ENCODE measurements at places on chromosomes 16 and 17. TPM values are rescaled to one million over a fixed set of nuclear protein-coding genes. Genes with fewer than 3 reads are reported as not detected.
A peak's percentile ranks its signal among the peaks of the same experiment; 100 is the strongest.

DNA sequence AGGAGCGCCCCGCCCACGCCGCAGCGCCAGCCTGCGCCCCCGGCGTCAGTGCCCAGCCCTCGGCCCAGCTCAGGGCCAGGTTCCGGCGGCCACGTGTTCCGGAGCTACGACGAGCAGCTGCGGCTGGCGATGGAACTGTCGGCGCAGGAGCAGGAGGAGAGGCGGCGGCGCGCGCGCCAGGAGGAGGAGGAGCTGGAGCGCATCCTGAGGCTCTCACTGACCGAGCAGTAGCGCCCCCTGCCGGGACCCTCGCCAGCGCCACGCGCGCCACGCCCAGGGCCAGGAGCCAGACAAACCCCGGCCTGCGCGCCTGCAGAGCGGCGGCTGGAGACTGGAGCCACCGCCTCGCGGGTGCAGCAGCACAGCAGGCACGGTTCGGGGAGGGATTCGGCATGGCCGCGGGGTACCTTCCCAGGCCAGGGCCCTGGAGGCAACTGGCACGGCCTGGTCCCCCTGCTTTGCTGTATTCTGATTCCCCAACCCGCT, 9.3 kb downstream of the CORO6 start:
- H3K4me3 ChIP-seq = no peak overlapping the region
- H3K36me3 ChIP-seq = no peaks in the 10 kb centered on the region
- H3K27ac ChIP-seq = no peak overlapping the region
- peaks cover 5% of the 10 kb centered on the region for H3K4me1 ChIP-seq

DNA sequence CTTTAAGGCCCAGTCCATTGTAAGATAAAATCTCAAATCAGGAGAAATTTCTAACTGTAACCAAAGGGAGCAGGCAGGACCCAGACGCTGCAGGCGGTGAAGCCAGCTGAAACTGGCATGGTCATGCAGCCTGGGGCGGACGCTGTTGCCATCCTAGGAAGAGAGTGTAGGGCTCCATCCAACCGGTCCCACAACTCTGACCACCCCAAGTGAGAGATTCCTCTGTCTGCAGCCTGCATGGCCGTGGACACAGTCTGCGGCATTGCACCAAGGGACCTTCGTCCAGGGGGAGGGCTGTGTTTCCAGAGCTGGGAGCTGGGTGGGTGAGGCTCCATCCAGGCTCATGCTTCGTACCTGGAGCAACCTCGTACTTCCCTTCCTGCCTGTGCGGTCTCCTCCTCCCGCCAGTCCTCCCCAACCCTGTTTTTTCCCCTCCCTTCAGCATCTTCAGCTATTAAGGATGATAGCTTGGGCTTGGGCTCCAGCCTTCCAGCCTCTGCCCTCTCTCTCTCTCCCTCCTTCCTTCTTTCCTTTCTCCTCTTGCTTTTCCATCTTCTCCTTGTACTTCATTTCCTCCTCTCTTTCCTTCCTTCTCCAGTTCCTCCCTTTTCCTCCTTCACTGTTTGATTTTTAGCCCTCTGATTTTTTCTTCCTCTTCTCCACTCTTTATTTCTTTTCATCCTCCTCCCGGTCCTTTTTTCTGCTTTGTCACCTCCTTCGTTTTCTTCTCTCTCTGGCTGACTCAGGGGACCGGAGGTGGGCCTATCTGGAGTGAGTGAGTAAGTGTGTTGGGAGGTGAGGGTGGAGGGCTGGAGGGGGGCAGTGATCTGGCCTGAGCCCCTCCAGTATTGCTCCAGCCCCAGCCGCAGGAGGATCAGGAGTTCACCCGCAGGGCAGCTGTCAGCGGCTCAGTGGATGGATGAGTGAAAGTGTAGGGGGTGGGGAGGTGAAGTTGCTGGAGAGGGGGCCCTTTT, 17.0 kb upstream of the LHX1 start:
- peaks cover 47% of the 10 kb centered on the region for H3K4me1 ChIP-seq
- peak overlapping the region; percentile 55 for H3K27ac ChIP-seq
- no peaks in the 10 kb centered on the region for H3K36me3 ChIP-seq
- peaks cover 1% of the 10 kb centered on the region for H3K27me3 ChIP-seq
- peak overlapping the region; percentile 38 for H3K4me3 ChIP-seq

- peaks cover 24% of the 10 kb centered on the region for H3K27me3 ChIP-seq
- DNase-seq = no peak
- H3K27ac ChIP-seq = no peak overlapping the region
Observed at GRCh38 chr17:49519781-49520180, 24.7 kb downstream of the NGFR start.

GRCh38 chr17:67246403-67246652, 1.3 kb upstream of the HELZ start:
- no peak for DNase-seq
- H3K36me3 ChIP-seq = no peaks in the 10 kb centered on the region
- H3K4me3 ChIP-seq = peak overlapping the region; percentile 80
- no peaks in the 10 kb centered on the region for H3K27me3 ChIP-seq

DNA sequence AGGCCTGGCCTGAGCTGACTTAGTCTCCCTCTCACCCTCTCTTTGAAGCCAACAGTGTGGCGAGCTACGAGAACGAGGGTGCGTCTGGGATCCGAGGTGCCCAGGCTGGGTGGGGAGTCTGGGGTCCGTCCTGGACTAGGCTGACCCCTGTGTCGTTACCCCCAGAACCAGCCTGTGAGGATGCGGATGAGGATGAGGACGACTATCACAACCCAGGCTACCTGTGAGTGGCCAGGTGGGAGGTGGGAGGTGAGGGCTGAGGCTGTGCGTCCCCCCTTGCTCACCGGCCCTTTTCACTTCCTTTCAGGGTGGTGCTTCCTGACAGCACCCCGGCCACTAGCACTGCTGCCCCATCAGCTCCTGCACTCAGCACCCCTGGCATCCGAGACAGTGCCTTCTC, 1.6 kb downstream of the LAT start:
- H3K4me1 ChIP-seq = no peaks in the 10 kb centered on the region
- no peak for DNase-seq
- H3K4me3 ChIP-seq = no peak overlapping the region
- peaks cover 20% of the 10 kb centered on the region for H3K36me3 ChIP-seq
- H3K27me3 ChIP-seq = no peaks in the 10 kb centered on the region

- peaks cover 19% of the 10 kb centered on the region for H3K36me3 ChIP-seq
- no peaks in the 10 kb centered on the region for H3K27me3 ChIP-seq
- peak overlapping the region; percentile 92 for H3K27ac ChIP-seq
- H3K4me1 ChIP-seq = peaks cover 23% of the 10 kb centered on the region
- DNase-seq = no peak
Observed at GRCh38 chr17:28698253-28698941, 13.3 kb downstream of the PROCA1 start.

GRCh38 chr17:31390748-31391495, 553 bp upstream of the RAB11FIP4 start:
- H3K27ac ChIP-seq = no peak overlapping the region
- no peak for DNase-seq
- no peaks in the 10 kb centered on the region for H3K36me3 ChIP-seq
- peaks cover 68% of the 10 kb centered on the region for H3K27me3 ChIP-seq

- DNase-seq = no peak
- peaks cover 30% of the 10 kb centered on the region for H3K27me3 ChIP-seq
- no peak overlapping the region for H3K4me3 ChIP-seq
- H3K4me1 ChIP-seq = peaks cover 4% of the 10 kb centered on the region
- H3K27ac ChIP-seq = no peak overlapping the region
Observed at GRCh38 chr17:50183421-50183994, 17.7 kb downstream of the SGCA start.

DNA sequence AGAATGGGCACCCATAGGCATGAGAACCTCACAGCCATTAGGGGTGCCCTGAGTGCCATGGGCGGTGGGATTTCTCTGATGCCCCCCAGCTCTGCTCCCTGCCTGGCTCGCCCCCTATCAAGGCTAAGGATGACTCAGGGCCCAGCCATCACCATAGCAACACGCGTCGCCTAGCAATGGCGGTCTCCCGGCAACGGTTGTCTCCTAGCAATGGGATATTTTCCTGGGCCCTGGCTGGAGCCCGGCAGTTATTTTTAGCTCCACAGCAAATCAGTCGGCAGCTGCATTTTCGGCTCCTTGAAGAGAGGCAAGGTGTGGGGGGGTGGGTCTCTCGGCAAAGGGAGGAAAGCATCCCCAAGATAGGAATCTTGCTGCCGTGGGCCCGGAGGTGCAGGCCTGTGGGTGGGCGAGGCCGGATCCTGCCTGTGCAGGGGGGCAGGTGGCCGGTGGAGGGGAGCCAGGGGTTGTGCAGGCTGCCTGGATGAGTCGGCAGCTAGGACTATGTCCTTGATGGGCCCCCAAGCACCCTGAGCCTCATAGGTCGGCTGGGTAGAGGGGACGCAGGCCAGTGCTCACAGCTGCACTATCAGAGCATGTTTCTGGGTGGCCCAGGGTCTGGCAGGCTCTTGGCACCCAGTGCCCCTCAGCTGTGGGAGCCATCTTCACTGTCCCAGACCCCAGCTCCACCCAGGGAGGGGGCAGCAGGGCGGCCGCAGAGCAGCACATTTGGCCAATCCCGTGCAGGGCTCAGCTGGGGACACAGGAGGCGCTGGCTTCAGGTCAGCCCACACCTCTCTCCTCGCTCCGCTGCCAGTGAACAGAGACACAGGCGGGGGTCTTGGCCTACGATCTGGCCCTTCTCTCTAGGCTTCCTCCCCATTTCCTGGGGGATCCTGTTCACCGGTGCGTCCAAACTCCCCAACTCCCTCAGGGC, 4.2 kb upstream of the FBXL16 start:
- no peak overlapping the region for H3K27ac ChIP-seq
- no peaks in the 10 kb centered on the region for H3K36me3 ChIP-seq
- peaks cover 40% of the 10 kb centered on the region for H3K27me3 ChIP-seq
- no peaks in the 10 kb centered on the region for H3K4me1 ChIP-seq

DNA sequence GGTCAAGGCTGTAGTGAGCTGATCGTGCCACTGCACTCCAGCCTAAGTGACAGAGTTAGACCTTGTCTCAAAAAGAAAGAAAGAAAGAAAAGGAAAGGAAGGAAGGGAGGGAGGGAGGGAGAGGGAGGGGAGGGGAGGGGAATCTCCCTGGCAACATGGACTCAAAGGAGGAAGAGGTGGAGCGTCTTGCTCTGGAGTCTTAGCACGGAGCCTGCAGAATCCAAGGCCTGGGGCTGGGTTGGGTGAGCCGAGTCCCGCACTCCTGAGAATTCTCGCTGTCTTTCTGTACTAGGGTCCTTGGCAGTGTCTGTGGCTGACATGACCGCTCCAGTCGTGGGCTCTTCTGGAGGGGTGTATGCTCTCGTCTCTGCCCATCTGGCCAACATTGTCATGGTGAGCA, 36.9 kb downstream of the C17orf75 start:
- H3K36me3 ChIP-seq = no peaks in the 10 kb centered on the region
- no peak overlapping the region for H3K27ac ChIP-seq
- H3K4me3 ChIP-seq = no peak overlapping the region
- no peak for DNase-seq
- H3K4me1 ChIP-seq = peaks cover 26% of the 10 kb centered on the region

GRCh38 chr17:37045351-37045922, 96.7 kb downstream of the AATF start:
- H3K4me3 ChIP-seq = no peak overlapping the region
- H3K27ac ChIP-seq = peak overlapping the region; percentile 38
- H3K4me1 ChIP-seq = peaks cover 11% of the 10 kb centered on the region
- no peak for DNase-seq
- H3K27me3 ChIP-seq = no peaks in the 10 kb centered on the region

- peaks cover 3% of the 10 kb centered on the region for H3K36me3 ChIP-seq
- H3K4me3 ChIP-seq = peak within 1 kb of the TSS; percentile 94
- no peaks in the 10 kb centered on the region for H3K27me3 ChIP-seq
- H3K4me1 ChIP-seq = peaks cover 20% of the 10 kb centered on the region
- H3K27ac ChIP-seq = peak within 1 kb of the TSS; percentile 99
Observed at GRCh38 chr16:57735755-57736418, at the start of gene KATNB1. Gene KATNB1, plus strand, starts transcription at chr16:57735770. Its CDS starts 1,474 bp downstream, at chr16:57737244.

GRCh38 chr17:16050844-16051243, 51.2 kb downstream of the TTC19 start:
- no peak overlapping the region for H3K4me3 ChIP-seq
- DNase-seq = no peak
- no peak overlapping the region for H3K27ac ChIP-seq
- H3K27me3 ChIP-seq = no peaks in the 10 kb centered on the region
- peaks cover 51% of the 10 kb centered on the region for H3K36me3 ChIP-seq

DNA sequence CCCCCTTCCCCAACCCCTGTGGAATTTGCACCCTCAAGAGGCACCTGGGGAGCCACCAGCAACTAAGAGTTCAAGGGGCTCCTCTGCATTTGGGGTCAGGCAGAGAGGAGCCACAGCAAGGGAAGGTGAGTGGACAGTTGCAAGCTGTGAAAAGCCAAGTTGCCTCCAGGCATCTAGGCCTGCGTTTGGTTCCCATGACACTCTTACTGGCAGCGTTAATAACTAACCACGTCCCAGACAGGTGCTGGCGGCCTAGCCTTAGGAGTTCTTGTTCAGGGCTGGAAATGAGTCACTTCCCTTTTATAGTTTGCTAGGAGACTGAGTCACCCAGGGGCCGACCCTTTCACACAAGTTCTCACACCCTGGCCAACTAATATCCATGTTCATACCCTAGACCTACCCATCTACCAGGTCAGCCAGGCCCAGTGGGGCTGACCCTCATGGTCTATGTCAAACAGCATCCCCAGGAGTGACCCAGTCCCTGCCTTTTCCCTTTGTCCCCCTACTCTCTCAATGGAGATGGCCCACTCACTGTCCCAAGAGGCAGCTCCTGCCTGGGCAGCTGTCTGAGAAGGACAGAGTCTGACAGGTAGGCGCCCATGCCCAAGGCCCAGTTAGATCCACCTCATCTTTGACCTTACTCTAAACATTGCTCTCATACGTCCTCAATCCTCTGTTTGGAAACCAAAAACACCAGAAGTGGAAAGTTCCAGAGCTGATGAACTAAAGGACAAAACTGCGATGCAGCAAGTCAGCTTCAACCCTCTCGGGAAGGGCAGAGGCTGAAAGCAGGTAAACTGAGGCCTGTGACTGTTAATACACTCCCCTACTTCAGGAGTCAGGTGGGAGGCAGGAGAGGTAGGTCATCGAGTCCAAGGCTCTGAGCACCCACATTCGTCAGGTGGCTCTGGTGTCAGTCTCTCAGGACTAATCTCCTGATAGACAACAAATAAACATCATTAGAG, 300.6 kb downstream of the SOX9 start:
- peaks cover 32% of the 10 kb centered on the region for H3K36me3 ChIP-seq
- DNase-seq = no peak
- peaks cover 24% of the 10 kb centered on the region for H3K4me1 ChIP-seq

- no peaks in the 10 kb centered on the region for H3K4me1 ChIP-seq
- no peak overlapping the region for H3K4me3 ChIP-seq
- no peak overlapping the region for H3K27ac ChIP-seq
Observed at GRCh38 chr17:19570544-19571062, 36.9 kb downstream of the SLC47A1 start.

The ASGR1 gene
- total RNA-seq = 11.1 TPM

The RAD51D gene
- total RNA-seq = 16.0 TPM

The GRN gene
- 97.9 TPM for total RNA-seq

The KRT13 gene
- total RNA-seq = not detected

The RHBDF2 gene
- total RNA-seq = 11.8 TPM

The MRPL28 gene
- 82.7 TPM for total RNA-seq

The CCDC144A gene
- total RNA-seq = 1.2 TPM

The DPEP2 gene
- not detected for total RNA-seq
